C1 segment of cervical spinal cord (tissue), 14 donors: ENCODE measurements at places on chromosomes 2 and 18.

DNA sequence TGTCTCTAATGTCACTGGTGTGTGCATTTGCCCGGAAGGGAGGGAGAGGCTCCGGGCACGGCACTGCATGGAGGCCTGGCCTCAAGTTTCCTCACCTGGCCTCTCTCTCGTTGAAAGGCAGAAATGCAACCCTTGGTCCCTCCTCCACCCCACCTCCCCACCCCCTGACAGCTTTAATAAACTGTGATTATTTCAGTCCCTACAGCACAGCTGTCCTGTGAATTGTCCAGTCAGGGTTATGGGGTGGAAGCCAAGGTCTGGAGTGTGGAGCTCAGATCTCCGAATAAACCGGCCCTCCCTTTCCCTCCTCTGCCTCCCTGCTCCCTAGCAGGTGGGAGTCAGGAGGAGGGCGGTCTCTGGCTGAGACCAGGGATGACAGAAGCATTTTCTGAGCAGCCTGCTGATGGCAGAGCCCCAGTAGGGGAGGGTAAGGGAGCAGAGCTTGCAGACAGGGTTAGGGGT is 199.2 kb upstream of the SMAD2 start:
- DNase-seq: no peak

- no peak for DNase-seq
Observed at GRCh38 chr2:110116033-110116710, 550 bp upstream of the MALL start.

GRCh38 chr2:199458806-199459285 is 1.1 kb upstream of the SATB2 start:
- no peak for DNase-seq

DNA sequence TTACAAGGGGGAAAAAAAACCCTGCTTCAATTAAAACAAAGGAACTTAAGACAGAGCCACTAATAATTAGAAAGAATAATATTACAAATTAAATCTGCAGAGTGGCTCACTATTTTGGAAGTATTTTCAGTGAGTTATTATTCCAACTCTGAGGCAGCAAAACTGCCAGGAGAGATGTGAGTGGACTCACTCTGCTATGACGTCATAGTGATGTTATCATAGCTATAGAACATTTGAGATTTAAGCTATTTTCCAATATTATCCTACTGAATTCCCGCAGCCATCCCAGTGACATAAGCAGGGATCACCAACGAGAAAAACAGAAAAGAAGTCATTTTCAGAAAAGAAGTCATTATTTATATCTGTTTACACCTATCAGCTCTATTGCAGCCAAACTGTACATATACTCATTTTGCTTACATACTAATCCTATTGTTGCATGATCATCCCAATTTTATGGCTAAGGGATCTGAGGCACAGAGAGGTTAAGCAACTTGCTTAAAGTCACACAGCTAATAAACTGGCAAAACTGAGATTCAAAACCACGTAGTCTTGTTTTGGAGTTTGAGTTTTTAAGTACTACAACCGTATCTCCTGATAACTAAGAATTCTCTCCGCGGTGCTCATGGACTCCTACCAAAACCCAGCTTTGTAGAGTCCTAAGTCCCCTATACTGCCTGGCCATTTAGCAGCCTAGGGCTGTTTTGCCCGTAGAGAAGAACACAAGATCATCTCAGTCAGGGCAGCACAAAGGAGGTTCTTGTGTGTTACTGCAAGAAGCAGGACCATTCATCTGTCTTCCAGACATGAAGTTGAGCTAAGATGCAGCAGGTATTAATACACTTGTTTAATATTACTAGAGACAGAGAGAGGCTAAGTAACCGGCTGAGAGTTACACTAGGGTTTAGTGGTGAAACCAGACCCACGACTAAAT is 299.8 kb downstream of the TCF4 start:
- DNase-seq: no peak

GRCh38 chr2:15811367-15811766 is 129.0 kb upstream of the MYCN start:
- DNase-seq: no peak

- DNase-seq: no peak
Observed at GRCh38 chr2:44186810-44187209, 18.1 kb downstream of the PPM1B start.

DNA sequence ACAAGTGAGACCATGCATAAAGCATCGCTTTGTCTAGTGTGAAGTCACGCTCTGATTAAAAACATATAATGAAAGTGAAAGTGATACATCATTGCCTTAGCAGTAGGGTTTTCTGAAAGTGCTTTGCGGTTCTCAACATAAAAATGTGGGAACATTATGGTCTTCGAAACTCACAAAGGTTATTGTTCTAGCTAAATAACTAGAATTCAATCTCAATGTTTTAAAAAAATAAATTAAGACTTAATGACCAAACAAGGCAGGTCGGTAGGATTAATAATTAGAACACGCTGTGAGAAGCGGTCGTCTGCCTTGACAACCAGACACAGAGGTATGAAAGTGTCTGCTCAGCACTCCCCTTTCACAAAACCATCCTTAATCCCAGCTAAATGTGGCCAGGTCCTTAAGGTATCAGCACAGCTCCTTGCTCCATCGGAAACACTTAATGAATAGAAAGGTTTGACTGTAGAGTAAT is 42.2 kb downstream of the KLHL14 start:
- DNase-seq: no peak

GRCh38 chr18:3046216-3046808 is 33.4 kb upstream of the LPIN2 start:
- DNase-seq: no peak

- no peak for DNase-seq
Observed at GRCh38 chr2:153770359-153770991, 101.2 kb upstream of the GALNT13 start.

DNA sequence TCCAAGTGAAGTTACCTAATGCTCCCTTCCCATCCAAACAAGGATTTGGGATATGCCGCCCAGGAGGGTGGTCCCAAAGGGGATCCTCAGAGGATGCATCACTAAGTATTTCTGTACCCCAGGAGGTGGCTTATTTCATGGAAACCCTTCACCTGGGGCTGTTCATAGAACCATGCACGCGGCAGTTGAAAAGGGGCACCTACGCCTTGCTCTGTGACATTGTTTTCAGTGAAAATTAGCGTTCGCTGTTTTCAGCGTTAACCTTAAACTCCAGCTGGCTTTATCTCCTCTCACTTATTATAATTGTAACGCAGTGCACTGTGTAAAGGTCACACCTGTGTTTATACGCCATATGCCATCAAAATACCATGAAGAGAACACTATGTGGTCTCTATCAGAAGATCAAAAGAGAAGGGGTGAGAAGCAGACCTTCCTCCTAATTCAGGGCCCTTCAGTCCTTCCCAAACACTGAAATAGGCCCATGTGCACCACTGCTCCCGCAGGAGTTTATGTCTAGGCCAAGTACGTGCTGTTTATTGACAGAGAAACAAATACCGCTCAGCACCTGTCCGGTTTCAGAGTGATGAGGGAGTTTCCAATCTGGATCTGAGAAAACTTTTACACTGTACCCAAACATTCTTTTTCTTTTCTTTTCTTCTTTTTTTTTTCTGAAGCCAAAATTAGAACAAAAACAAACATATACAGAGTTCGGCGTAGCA is 162.1 kb downstream of the BCL2 start:
- DNase-seq: no peak

DNA sequence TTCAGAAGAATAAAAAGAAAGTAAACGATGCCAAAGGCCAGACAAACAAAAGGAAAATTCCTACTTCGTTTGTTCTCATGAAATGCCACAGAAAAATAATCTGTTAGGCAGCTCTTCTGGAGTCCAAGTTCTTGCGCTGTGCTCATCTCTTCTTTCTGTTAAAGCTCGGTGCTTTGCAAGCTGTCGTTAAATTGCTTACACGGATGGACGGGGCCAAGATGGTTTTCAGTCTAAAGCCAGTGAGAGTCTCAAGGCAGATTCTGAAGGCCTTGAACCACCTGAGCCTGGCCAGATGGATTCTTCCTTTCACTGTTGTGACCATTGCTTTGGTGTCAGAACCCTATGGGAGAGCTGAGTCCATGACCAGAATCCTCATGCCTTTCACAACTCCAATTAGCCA is 97.6 kb upstream of the RMDN2 start:
- DNase-seq: no peak
